Neuronal stem cell (in vitro differentiated cells): ENCODE measurements at places on chromosomes 12 and 14.

DNA sequence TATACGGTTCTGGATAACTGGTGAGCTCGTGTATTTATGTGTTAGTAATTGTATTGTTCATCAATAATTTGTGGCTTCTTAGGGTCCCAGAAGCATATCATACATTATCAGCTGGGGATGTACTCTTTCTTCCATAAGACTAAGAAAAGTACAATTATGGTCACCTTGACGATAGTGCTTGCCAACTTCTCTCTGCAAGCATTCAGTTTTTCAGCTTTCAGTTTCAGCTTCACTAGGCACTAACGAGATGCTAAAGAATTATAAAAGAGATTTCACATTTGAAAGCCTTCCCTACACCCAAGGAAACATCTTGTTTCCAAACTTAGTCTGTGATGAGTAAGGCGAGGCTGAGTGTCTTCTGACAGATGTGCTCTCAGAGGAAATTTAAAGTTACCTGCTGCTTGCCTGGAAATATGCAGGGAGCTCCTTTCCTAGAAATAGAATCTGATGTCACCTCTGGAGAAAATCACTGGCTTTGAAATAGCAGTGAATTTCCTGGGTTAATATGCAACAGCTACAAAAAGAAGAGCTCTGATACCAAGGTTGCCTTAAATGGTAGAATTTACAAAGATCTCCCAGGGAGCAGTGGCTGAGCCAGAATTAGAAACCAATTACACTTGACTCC is 1419.9 kb upstream of the TMEM132C start:
- H3K4me1 ChIP-seq, result no peaks in the 10 kb centered on the region
- no peaks in the 10 kb centered on the region for H3K27me3 ChIP-seq
- no peak overlapping the region for H3K4me3 ChIP-seq
- DNase-seq, result no peak

- DNase-seq, result no peak
- H3K27me3 ChIP-seq, result peaks cover 9% of the 10 kb centered on the region
- H3K36me3 ChIP-seq, result no peaks in the 10 kb centered on the region
- H3K4me3 ChIP-seq, result no peak overlapping the region
- H3K4me1 ChIP-seq, result peaks cover 29% of the 10 kb centered on the region
- no peak overlapping the region for H3K27ac ChIP-seq
Observed at GRCh38 chr12:6277982-6278438, 32.5 kb upstream of the PLEKHG6 start.

- no peak overlapping the region for H3K27ac ChIP-seq
- no peak for DNase-seq
- H3K4me3 ChIP-seq, result no peak overlapping the region
Observed at GRCh38 chr14:52150162-52150561, 81.3 kb upstream of the NID2 start.

DNA sequence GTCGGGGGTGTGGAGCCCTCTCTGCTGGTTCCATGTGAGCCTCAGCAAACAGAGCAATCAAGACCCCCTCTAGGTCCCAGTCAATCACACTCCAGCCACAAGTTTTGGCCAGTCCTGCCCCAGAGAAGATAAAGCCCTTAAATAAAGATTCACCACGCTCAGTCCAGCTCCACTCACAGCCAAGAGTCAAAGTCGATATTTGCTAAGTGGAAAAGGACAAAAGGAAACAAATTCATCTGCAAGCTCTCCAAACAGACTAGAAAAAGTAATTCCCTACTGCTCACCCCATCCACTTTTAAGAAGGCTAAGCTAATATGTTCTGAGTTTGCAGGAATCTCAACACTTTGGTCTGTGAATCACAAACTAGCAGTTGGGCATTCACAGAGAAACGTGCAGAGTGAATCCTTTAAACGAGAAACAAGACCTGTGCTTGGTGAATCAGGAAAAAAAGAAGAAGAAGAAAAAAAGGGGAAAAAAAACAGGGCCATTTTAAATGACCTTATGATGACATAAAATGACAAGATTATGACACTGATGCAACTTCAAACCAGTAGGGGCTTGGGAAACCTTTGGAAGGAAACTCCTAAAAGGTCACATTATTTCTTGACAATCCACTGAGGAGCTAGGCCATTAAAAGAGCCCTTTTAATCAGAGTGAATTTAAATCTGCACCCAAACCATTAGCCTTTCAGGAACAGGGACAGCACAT is 41.8 kb upstream of the FOXN3 start:
- H3K27me3 ChIP-seq, result no peaks in the 10 kb centered on the region
- no peaks in the 10 kb centered on the region for H3K4me1 ChIP-seq
- no peak overlapping the region for H3K4me3 ChIP-seq
- DNase-seq, result no peak
- H3K27ac ChIP-seq, result no peak overlapping the region

DNA sequence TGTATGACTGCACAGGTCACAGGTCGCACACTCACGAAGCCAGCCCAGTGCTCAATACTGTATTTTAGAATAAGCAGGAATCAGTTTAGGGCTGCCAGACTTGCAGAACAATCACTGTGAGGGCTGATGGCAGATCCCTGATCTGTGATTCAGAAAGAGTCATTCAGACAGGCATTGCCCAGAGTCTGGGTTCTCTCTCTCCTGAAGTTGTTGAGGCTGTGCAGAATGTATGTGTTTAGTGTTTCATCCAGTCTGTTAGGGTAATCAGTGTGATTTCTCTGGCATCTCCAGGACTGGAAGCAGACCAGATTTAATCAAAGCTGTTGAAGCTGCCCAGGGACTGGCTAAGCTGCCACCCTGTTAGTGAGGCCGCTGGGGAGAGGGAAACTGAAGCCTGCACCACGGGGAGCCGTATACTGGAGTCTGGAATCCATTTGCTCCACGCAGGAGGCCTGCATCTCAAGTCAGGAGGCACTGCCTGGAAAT is 69.3 kb downstream of the ETV6 start:
- no peaks in the 10 kb centered on the region for H3K27me3 ChIP-seq
- peaks cover 6% of the 10 kb centered on the region for H3K4me1 ChIP-seq
- H3K36me3 ChIP-seq, result peaks cover 8% of the 10 kb centered on the region

- H3K27ac ChIP-seq, result no peak overlapping the region
- DNase-seq, result no peak
- no peaks in the 10 kb centered on the region for H3K27me3 ChIP-seq
- H3K36me3 ChIP-seq, result no peaks in the 10 kb centered on the region
- H3K4me3 ChIP-seq, result no peak overlapping the region
- no peaks in the 10 kb centered on the region for H3K4me1 ChIP-seq
Observed at GRCh38 chr12:23303821-23304220, 645.6 kb downstream of the SOX5 start.

DNA sequence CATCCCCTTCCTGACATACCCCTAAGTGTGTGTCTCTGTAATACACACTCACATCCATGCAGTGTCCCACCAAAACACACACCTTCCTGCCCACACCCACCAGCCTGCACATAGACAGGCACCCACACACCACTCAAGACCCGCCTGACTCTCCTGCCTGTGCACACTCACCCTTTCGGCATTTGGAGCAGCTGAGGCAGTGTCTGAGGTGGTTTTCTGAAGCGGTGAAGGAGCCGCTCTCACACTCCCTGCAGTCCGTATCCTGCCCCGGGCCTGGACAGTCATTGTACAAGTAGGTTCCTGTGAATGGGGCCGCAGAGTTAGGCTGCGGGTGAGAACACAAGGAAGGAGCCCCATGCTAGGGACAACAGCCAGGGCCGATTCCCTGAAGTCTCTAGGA is 8.3 kb downstream of the TNFRSF1A start:
- no peak for DNase-seq
- H3K27me3 ChIP-seq, result no peaks in the 10 kb centered on the region
- H3K36me3 ChIP-seq, result peaks cover 79% of the 10 kb centered on the region
- peaks cover 37% of the 10 kb centered on the region for H3K4me1 ChIP-seq
- H3K4me3 ChIP-seq, result no peak overlapping the region
- no peak overlapping the region for H3K27ac ChIP-seq

DNA sequence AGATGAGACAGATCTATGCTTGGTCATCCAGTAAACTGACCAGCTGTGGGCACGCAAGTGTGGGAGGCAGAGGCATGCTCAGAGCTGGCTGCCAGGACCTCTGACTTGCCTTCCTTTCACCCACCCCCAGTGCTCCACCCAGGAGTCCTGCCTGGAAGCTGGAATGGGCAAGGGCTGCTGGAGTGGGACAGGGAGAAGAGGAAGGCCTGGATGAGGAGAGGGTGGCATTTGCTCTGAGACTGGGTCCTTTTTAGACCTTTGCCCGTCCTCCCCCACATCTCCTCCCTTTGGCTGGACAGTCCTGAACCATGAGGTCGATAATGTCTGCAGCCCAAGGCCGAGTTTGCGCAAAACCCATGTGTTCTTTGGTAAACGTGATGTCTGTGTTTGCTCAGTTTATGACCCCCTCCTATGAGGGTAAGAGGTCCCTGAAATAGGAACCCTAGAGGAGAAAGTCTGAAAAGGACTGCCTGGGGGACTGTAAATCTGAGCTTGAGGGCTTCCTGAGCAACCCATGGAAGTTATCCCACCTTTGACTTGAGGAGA is 3.8 kb upstream of the INHBE start:
- H3K4me1 ChIP-seq, result peaks cover 16% of the 10 kb centered on the region
- DNase-seq, result no peak
- no peak overlapping the region for H3K27ac ChIP-seq
- H3K27me3 ChIP-seq, result peaks cover 11% of the 10 kb centered on the region

- no peaks in the 10 kb centered on the region for H3K36me3 ChIP-seq
- no peak overlapping the region for H3K4me3 ChIP-seq
- H3K27ac ChIP-seq, result no peak overlapping the region
- H3K27me3 ChIP-seq, result no peaks in the 10 kb centered on the region
- H3K4me1 ChIP-seq, result peaks cover 2% of the 10 kb centered on the region
- no peak for DNase-seq
Observed at GRCh38 chr14:47148686-47149085, 497.1 kb upstream of the RPL10L start.

DNA sequence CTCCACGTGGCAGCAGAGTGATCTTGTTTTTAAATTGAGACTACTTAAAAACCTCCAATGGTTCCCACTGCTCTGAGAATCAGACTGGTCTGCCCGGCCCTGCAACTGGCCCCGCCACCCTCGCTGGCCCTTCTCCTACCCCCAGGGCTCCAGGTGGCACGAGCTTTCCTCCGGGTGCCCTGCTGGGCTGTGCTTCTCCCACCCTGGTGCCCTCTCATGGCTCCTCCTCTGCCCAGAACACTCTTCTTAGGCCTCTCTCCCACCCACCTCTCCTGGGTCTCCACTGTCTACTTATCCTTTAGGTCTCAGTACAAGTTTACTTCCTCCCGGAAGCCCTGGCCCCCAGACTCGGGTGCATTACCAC is 26.5 kb downstream of the CCDC92 start:
- H3K27ac ChIP-seq, result no peak overlapping the region
- peaks cover 38% of the 10 kb centered on the region for H3K36me3 ChIP-seq
- DNase-seq, result no peak

- H3K4me1 ChIP-seq, result peaks cover 17% of the 10 kb centered on the region
- peak overlapping the region; percentile 87 for H3K27ac ChIP-seq
- peak; percentile 29 for DNase-seq
- no peaks in the 10 kb centered on the region for H3K27me3 ChIP-seq
Observed at GRCh38 chr12:125228519-125229260, 163.5 kb downstream of the AACS start.

DNA sequence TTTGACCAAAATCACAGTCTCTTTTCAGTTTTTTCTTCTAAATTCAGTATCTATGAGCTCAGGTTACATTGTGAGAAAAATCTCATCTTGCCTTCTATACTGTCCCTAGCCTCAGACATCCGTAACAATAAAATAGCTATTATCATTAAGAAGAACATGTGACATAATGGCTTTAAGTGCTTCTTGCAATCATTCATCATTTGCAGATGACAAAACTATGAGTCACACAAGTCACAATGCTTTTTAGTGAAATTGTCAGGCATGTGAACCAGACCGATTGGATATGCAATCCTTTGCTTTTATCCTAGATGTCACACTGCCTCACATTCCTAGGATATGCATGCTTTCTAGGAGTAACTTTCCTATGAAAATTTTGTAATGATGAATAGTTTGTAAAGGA is 313.1 kb downstream of the SLC6A15 start:
- H3K27me3 ChIP-seq, result no peaks in the 10 kb centered on the region
- H3K4me1 ChIP-seq, result no peaks in the 10 kb centered on the region
- H3K36me3 ChIP-seq, result no peaks in the 10 kb centered on the region
- DNase-seq, result no peak

GRCh38 chr12:124833693-124834122 is 30.0 kb downstream of the SCARB1 start:
- no peaks in the 10 kb centered on the region for H3K27me3 ChIP-seq
- H3K36me3 ChIP-seq, result no peaks in the 10 kb centered on the region
- peaks cover 23% of the 10 kb centered on the region for H3K4me1 ChIP-seq
- DNase-seq, result peak; percentile 81

- no peaks in the 10 kb centered on the region for H3K27me3 ChIP-seq
- peak; percentile 76 for DNase-seq
- no peaks in the 10 kb centered on the region for H3K4me1 ChIP-seq
- H3K27ac ChIP-seq, result no peak overlapping the region
- H3K36me3 ChIP-seq, result no peaks in the 10 kb centered on the region
Observed at GRCh38 chr12:126069549-126070165, 1004.4 kb downstream of the AACS start.

DNA sequence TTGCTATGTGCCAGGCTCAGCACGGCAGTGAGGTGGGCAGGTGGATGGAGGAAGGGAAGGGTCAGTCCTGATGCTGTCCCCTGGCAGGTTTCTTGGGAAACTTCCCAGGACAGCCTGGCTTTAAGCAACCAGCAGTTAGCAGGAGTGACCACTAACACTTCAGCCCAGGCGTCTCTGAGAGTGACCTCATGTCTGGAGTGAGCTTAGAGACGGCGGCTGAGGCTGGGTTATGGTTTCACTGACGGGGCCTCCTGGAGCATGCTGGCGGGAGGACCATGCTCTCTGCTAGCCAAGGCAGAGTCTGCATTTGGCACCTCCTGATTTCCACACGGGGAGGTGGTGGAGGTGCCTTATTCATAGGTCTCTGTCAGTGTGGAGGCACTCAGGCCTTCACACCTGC is 2.5 kb downstream of the HHIPL1 start:
- H3K27me3 ChIP-seq, result peaks cover 20% of the 10 kb centered on the region
- H3K27ac ChIP-seq, result no peak overlapping the region
- DNase-seq, result no peak
- H3K36me3 ChIP-seq, result no peaks in the 10 kb centered on the region
- no peak overlapping the region for H3K4me3 ChIP-seq
- peaks cover 5% of the 10 kb centered on the region for H3K4me1 ChIP-seq

- H3K27me3 ChIP-seq, result peaks cover 23% of the 10 kb centered on the region
- no peak for DNase-seq
- H3K27ac ChIP-seq, result no peak overlapping the region
- no peaks in the 10 kb centered on the region for H3K36me3 ChIP-seq
- peaks cover 13% of the 10 kb centered on the region for H3K4me1 ChIP-seq
- H3K4me3 ChIP-seq, result no peak overlapping the region
Observed at GRCh38 chr12:51911788-51912711, 4.7 kb downstream of the ACVRL1 start.

- H3K27me3 ChIP-seq, result peaks cover 9% of the 10 kb centered on the region
- no peak overlapping the region for H3K27ac ChIP-seq
- H3K4me1 ChIP-seq, result no peaks in the 10 kb centered on the region
- no peaks in the 10 kb centered on the region for H3K36me3 ChIP-seq
Observed at GRCh38 chr12:15540005-15540404, 217.7 kb downstream of the PTPRO start.

DNA sequence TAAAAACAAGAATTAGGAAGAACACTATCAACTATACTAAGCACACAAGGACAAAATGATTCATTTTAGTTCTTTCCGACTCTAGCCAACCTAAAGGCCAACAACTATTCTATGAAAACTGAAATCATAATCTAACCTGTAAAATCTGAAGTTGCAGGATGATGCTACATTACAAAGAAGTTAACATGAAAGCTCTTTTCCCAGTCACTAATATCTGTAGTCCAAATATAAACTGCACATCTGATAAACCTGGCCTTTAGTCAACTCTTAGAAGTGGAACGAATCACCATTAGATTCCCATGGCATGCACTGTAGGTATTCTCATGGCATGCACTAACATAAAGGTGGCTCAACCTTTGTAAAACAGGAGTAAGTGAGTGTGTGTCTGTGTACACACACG is 41.7 kb downstream of the BLTP3B start:
- peaks cover 52% of the 10 kb centered on the region for H3K36me3 ChIP-seq
- no peak for DNase-seq
- no peaks in the 10 kb centered on the region for H3K27me3 ChIP-seq
- H3K4me1 ChIP-seq, result no peaks in the 10 kb centered on the region
- H3K27ac ChIP-seq, result no peak overlapping the region
